ENCODE measurements at places on chromosomes 11 and 22. TPM values are rescaled to one million over a fixed set of nuclear protein-coding genes. Genes with fewer than 3 reads are reported as not detected.

GRCh38 chr11:46338988-46339666, 8.1 kb upstream of the DGKZ start:
- no peak for DNase-seq
- no peak overlapping the region for H3K4me3 ChIP-seq
- H3K4me1 ChIP-seq, result peaks cover 34% of the 10 kb centered on the region
- H3K27ac ChIP-seq, result no peak overlapping the region

UCP3 gene
- total RNA-seq, result 7.5 TPM

DNA sequence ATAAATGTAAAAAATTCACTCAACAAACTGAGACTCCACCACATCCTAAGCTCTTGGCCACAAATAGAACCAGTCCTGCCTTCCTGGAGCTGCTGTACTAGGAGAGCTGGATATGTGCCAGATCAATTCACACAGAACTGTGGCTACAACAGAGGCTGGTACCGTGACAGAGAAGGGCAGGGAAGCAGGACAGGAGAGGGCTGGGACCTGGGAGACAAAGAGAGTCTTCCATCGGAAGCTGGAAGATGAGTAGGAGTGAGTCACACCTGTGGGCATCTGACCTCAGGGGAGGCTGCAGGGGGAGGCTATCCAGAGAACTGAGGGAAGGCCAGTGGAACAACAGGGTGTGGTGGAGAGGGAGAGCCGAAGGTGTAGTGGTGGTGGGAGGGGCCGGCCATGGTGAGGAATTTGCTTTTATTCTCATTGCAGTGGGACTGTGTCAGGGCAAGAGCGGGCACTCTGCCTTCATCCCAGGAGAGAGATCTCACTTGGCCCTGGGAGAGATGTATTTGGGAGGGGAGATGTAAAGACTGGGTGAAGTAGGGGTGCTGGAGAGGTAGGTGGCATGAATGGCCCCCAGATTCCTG, 1.9 kb upstream of the LTBP3 start:
- H3K36me3 ChIP-seq, result no peaks in the 10 kb centered on the region
- H3K27me3 ChIP-seq, result no peaks in the 10 kb centered on the region
- no peak for DNase-seq

DNA sequence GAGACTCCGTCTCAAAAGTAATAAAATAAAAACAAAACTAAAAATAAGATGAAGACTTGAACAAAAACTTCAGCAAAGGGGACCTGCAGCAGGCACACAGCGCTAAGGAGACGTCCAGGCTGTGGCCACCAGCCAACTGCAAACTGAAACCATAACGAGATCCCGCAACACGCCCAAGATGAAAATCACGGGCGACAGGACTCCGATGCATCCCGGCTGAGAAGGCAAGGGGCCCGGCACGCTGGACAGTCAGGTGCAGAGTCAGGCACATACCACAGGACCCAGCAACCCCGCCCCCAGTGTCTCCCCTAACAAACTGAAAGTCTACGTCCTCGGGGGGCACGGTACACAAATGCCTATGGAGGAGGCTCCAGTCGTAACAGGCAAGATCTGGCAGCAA, 9.2 kb downstream of the HRAS start:
- no peak overlapping the region for H3K4me3 ChIP-seq
- DNase-seq, result no peak
- no peak overlapping the region for H3K27ac ChIP-seq
- no peaks in the 10 kb centered on the region for H3K27me3 ChIP-seq

DNA sequence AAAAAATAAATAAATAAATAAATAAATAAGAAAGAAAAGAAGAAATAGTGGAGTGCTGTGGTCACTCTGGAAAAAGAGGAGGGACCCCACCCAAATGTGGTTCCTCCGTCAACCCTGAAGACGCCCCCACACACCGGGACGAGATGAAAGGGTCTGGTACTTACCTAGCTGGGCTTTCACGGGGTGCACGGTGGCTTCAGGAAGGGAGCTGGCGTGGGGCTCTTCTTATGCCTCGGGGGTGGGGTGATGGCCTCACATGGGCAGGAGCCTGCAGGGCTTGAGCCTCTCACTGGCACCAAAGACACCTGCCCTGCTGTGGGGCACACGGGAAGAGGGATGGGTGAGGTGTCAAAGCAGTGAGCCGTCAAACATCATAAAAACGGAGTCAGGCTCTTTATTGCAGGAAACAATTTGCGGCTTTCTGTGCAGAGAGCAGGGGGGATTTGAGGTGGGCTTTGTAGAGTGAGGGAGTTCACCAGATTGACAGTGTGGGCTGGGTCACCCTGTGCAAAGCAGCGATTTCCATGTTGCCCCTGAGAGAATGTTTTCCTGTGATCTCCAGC, 28.0 kb upstream of the KRTAP5-6 start:
- DNase-seq, result no peak
- no peak overlapping the region for H3K27ac ChIP-seq
- H3K27me3 ChIP-seq, result peaks cover 16% of the 10 kb centered on the region
- no peaks in the 10 kb centered on the region for H3K36me3 ChIP-seq
- H3K4me3 ChIP-seq, result no peak overlapping the region

DNA sequence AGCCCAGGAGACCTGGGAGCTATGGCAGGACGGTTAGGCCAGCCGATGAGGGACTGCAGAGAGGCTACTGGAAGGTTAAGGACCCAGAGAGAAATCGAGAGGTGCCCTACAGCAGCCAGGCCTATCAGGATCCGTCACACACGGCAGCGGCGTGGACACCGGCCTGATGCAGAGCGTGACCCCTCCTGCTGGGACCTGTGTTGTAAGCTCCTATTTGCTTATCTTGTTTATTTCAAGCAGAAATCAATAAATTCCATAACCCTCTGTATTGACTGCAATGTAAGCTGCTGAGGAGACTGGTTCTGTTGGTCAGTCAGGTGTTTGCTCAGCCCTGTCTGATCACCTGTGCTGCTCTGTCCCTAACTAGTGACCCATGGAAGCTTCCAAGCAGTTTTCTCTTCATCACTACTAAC, 39.9 kb downstream of the PPP2R1B start:
- peaks cover 10% of the 10 kb centered on the region for H3K36me3 ChIP-seq
- H3K4me3 ChIP-seq, result no peak overlapping the region
- H3K27me3 ChIP-seq, result no peaks in the 10 kb centered on the region
- DNase-seq, result no peak

- H3K27ac ChIP-seq, result no peak overlapping the region
- no peaks in the 10 kb centered on the region for H3K27me3 ChIP-seq
Measured at GRCh38 chr11:92790366-92790765, 179.1 kb upstream of the MTNR1B start.

OVOL1 gene
- total RNA-seq, result not detected

Measured in naive thymus-derived CD8-positive, alpha-beta T cell (primary cell).